ENCODE measurements at places on chromosomes 12 and 14.

- no peak for DNase-seq
Measured at GRCh38 chr12:117646520-117646919, 285.1 kb upstream of the NOS1 start.

GRCh38 chr12:15856097-15856982, 25.8 kb upstream of the STRAP start:
- DNase-seq: peak; percentile 65

GRCh38 chr14:64885559-64885958, 5.9 kb upstream of the SPTB start:
- no peak for DNase-seq

DNA sequence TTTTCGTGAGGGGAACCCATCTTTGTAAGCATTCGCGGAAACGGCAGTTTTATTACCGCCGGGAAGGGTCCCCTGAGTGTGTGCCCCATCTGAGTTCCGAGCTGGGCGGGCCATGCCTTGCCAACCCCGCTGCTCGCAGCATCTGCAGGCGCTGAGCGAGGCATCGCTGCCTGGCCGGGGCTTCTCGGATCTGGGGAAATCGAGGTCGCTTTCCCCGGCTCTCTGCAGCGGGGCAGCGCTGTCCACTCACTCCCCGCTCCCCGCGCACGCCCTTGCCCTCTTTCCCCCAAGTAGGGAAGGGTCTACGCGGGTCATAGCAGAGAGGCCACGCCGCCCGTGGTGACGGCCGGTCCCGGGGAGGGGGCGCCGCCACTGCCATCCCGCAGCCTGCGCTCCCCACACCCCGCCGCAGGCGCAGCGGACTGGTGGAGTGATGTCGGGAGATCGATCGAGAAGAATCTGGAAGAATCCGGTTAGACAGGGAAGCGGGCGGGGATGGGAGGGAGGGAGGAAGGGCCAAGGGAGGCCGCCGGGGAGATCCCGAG, 507 bp upstream of the FKBP4 start:
- DNase-seq: peak; percentile 20

- no peak for DNase-seq
Measured at GRCh38 chr14:81286574-81287370, 66.0 kb upstream of the GTF2A1 start.

- DNase-seq: no peak
Measured at GRCh38 chr12:73892201-73892600, 645.4 kb upstream of the ATXN7L3B start.

GRCh38 chr12:110073049-110073831, 24.9 kb upstream of the C12orf76 start:
- DNase-seq: peak; percentile 21

GRCh38 chr12:89992668-89993451, 284.2 kb upstream of the ATP2B1 start:
- DNase-seq: no peak

DNA sequence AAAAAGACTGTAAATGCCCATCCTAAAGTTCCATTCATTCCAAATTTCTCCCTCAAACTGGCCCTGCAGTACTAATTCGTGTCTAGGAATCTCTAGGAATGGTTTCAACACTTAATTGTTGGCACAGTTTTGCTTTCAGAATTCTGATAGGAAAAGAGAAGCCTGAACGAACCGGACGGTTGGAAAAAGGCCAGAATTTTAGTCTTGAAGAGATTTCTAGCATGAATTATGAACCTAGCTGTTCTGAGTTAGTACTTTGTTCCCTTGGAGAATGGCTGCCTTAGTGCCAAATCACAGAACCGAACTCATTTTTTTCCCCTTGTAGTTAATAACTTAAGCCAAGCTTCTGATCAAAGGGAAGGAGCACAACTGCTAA, 262.6 kb downstream of the ADAMTS20 start:
- DNase-seq: no peak

- DNase-seq: no peak
Measured at GRCh38 chr12:132194056-132194455, 49.8 kb downstream of the NOC4L start.

DNA sequence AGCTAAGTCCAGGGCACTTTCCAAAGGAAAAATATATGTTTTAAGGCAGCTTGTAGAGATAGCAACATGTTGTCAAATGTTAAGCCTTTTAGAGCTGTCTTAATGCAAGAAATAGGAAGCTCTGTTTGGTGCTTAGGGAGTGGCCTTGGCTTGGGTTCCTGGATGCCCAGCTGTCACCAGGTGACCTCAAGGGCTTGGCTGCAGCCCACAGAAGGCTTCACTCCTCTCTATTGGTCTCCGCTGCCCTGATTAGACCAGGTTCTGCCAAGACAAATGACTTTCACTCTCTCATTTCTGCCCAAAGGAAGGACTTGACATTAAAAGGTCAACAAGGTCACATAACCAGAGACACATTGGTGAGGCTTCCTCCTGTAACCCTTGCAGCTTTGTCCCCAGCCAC, 76.8 kb downstream of the WSCD2 start:
- DNase-seq: no peak

DNA sequence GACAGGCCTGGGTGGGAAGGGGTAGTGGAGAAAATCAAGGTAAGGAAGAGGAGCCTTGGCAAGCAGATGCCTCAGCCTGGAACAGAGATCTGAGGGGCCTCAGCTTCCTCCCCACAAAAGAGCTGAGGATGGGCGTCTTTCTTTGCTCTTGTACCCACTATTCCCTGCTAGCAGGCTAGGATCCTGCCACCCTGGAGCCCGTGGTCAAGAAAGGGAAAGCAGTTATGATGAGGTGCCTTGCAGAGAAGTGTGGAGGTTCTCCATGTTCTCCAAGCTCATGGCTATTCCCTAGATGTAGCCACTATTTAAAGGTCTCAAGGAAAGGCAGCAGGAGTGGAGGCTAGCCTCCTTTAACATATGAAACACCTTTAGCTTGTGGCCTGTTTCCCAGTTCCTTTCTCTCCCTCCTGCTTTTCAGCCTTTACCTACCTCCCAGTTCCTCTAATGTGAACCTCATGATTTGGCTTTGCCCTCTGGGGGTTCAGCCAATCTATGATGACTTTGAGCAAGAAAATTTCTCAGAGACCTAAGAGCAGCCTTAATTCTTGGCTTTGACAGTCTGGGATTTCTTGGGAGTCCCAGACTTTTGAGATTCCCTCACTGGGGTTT, 1.1 kb downstream of the IKZF4 start:
- no peak for DNase-seq

DNA sequence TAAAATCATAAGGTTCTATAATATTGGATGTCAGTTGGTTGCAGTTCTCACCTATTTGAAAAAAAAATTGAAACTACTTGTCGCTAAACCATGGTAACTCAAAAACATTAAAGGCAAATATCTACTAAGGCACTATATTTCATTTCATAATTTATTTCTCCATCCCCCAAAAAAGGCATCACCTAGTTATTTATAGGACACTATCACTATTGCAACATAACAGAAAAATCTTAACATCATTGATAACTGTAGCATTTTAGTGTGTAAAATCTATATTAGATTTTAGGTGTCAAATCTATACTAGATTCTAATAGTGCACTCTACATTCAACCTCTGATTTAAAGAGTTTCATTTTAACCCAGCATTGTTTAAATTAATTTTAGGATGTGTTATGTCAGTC, 1.7 kb downstream of the SPTSSA start:
- DNase-seq: no peak

DNA sequence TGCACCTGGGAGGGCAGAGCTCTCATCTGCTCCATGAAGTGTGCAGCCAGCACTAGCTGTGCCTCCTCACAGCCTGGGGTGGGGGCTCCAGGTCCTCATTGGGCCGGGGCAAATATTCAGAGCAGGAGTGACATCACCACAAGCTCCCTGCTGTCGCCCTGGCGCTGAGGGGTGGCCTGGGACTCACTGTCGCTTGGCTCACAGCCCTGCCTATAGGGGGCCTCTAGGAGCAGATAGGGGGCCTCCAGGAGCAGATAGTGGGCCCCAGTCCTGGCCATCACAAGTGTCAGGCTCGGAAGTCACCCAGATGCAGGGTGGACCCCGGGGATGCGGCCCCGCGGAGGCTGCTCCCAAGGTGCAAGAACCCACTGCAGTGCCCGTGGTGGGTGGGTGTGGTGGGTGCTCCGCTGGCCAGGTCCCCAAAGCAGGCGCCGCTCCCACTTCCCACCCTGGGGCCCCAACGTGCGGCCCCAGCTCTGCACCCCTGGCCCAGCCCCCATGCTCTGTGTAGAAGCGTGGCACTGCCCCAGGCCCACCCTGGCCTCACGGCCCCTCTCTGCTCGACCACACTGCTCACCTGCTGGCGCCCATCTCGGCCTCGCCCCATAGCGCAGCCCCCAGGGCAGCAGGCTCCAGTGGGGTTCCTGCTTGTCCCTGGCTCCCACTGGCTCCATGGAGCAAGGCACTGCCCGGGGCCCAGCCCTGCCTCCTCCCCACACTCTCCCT, 18.0 kb downstream of the SYNJ2BP start:
- no peak for DNase-seq

DNA sequence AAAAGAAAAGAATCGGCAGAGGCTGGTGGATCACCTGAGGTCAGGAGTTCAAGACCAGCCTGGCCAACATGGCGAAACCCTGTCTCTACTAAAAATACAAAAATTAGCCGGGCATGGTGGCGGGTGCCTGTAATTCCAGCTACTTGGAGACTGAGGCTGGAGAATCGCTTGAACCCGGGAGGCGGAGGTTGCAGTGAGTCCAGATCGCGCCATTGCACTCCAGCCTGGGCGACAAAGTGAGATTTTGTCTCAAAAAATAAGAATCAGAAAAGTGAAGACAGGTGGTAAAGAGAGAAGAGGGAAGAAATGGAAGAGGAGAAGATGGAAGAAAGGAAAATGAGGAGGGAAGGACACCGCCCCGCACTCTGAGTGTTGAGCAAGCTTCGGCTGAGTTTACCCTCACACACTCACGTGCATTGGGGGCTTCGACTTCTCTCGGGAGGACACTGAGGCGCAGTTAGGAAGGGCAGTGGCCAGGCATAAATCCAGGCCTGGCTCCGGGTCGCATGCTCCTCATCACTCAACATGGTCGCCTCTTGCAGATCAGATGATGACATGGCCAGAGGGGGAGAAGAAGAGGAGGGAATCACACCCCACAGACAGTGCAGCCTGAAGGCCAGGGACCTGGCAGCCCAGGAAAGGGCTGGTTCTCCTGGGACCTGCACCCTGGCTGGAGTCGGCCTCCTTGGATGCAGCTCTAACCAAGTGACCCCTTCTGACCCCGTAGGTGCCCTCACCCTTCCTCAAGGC, 61.1 kb downstream of the PRMT8 start:
- DNase-seq: no peak

GRCh38 chr12:125280482-125281377, 215.5 kb downstream of the AACS start:
- DNase-seq: no peak

- DNase-seq: peak; percentile 9
Measured at GRCh38 chr14:58151133-58152013, 640 bp downstream of the ARMH4 start.

- DNase-seq: no peak
Measured at GRCh38 chr14:103250874-103251273, 83.2 kb upstream of the EIF5 start.

- no peak for DNase-seq
Measured at GRCh38 chr14:94044476-94045091, 18.4 kb downstream of the OTUB2 start.

DNA sequence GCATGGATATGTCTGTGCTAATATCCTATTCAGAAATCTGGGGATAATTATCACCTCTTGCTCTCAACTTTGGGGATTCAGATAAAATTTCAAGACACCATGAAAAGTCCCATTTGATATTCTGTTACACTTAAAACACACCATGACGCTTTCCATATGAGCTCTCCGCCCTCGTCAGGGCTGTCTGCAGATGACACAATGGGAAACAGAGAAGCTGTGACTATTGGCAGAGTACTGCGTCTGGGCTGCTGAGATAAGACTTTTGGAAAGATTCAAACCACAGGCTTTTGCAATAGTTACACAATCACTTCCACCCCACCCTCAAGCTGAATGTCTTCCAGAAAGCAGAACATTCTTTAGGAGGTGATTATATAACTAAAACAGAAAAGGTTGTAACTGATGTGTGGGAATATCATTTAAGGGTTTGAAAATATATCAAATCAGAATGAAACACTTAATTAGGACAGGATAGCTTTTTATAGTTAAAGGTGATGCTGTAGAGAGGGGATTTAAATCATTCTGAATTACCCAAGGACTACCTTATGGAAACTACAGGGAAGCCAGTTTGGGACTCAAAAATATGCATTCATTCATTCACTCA, 75.3 kb upstream of the TMPO start:
- DNase-seq: no peak

- DNase-seq: no peak
Measured at GRCh38 chr12:116454950-116455447, 104.2 kb upstream of the MAP1LC3B2 start.

DNA sequence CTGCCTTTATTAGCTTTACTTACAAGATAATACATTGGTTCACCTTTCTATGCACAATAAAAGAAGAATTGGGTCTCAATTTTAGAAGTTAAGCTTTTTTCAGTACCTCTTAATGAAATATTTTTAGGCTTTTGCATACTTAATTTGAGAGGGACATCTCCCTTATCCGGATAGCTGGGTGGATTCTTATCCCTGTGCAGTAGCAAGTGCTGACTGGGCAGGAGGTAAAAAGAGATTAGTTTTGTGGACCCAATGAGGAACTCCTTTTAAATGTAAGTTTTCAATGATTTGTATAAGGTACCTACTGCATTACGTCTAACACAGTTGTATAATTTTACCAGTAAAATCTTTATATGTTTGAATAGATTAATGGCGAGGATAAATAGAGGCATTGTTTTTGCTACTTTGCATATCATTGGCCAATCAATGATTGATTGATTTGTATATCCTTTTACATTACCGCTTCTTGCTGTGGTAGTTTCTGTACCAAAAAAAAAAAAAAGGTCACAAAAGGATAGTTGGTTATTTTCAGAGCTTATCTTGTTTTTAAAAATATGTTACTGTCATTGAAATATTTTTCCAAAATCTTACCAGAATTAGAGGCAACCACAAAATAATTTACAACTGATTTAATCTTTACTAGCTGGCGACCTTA, 2.2 kb downstream of the CPSF6 start:
- no peak for DNase-seq

GRCh38 chr12:23949348-23950209, at the start of gene SOX5:
Gene SOX5, minus strand, starts transcription at chr12:23949670. Its CDS starts 69 bp downstream, at chr12:23949601.
- DNase-seq: no peak

DNA sequence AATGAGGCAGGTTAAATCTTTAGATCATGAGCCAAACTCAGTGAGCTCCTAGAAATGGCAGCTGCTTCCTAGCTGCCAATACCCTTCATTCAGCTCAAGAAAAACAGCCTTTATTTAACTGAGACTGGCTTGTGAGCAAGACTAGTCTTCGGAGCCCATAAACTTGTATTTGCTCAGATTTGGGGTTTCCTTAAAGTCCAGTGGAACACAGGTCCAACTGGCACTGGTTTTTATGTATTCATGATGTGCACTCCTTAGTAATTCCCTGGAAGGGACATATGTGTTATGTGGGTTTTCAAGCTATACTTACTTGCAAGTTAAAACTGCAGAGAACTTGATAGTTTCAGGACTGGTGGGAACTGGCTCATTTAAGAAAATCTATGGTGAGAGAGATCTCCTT, 380.1 kb upstream of the TMEM132C start:
- DNase-seq: no peak

DNA sequence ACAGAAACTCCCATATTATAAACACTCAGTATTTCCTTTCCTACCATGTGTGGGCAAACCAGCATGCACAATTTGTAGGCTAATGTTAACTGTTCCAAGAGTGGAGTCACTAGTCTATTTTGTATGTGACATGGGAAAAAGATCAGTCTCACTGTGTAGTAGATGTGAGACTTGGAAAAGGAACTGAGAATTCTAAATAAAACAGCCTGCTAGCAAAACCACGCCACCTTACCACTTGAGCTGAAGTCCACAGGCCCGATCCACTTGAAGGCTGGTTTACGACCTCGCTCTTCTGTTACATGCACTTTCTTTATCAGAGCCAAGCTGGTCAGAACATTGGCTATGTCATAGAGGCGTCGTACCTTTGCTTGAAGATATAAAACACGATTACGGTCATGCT, 22.5 kb downstream of the E2F7 start:
- no peak for DNase-seq
